ENCODE measurements at places on chromosomes 12 and 14. TPM values are rescaled to one million over a fixed set of nuclear protein-coding genes. Genes with fewer than 3 reads are reported as not detected.

The C12orf54 gene
- total RNA-seq, result not detected

The SERPINA12 gene
- total RNA-seq, result not detected

The DENR gene
- total RNA-seq, result 66.5 TPM

The C3AR1 gene
- total RNA-seq, result not detected

The CMA1 gene
- total RNA-seq, result not detected

The OLR1 gene
- 0.09 TPM for total RNA-seq

The CDCA3 gene
- total RNA-seq, result 49.1 TPM

The TIMM9 gene
- 51.1 TPM for total RNA-seq

- H3K4me3 ChIP-seq, result no peak overlapping the region
- H3K36me3 ChIP-seq, result no peaks in the 10 kb centered on the region
- H3K27me3 ChIP-seq, result no peaks in the 10 kb centered on the region
- no peak overlapping the region for H3K27ac ChIP-seq
Observed at GRCh38 chr14:53622447-53622846, 334.2 kb downstream of the BMP4 start.

DNA sequence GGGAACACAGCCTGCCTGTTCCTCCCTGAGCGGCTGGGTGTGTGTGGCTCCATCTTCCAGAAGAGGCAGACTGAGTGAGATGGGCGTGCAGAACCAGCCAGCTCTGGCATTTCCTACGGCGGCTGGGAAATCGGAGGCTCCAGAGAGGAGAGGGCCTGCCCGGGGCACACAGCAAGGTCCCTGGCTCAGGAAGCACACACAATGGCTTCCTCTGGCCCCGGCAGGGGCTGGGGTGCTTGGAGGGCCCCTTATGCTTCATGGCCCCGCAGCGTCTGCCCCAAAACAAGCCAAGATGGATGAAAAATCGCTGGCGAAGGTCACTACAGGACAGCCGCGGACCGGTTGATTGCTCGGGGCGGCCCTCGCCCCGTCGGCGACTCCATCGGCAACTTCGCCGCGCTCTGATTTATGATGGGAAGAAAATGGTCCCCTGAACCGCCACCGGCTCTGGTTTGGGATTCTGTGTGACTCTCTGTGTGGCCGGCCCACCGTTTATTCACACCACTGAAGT lies 191.5 kb upstream of the C14orf180 start:
- H3K27ac ChIP-seq, result no peak overlapping the region
- H3K27me3 ChIP-seq, result no peaks in the 10 kb centered on the region
- H3K36me3 ChIP-seq, result no peaks in the 10 kb centered on the region
- DNase-seq, result no peak

- H3K36me3 ChIP-seq, result no peaks in the 10 kb centered on the region
- H3K27me3 ChIP-seq, result peaks cover 7% of the 10 kb centered on the region
- no peak for DNase-seq
- H3K27ac ChIP-seq, result no peak overlapping the region
Observed at GRCh38 chr14:21299562-21300130, 19.8 kb downstream of the RPGRIP1 start.

- H3K27ac ChIP-seq, result no peak overlapping the region
- no peaks in the 10 kb centered on the region for H3K27me3 ChIP-seq
- H3K4me3 ChIP-seq, result no peak overlapping the region
- no peaks in the 10 kb centered on the region for H3K36me3 ChIP-seq
Observed at GRCh38 chr12:74415633-74416032, 122.0 kb upstream of the ATXN7L3B start.

DNA sequence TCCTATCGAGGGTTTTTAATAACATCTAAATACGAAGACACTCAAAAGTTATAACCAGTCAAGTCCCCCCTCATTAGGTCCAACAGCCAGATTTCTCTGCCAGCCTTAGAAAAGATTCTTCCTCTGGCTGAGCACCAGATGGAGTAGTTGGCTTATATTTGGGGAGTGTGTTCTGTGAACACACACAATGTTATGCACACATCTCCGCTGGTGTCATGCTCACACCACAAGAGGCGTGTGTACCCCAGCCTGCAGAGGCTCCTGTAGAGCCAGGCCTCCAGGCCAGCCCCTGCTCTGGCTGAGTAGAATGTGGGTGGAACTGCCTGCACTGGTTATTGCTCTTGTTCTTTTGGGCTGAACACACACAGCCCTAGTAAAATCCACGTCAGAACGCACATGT lies 64.0 kb downstream of the PIWIL1 start:
- no peak for DNase-seq
- H3K4me1 ChIP-seq, result peaks cover 7% of the 10 kb centered on the region
- H3K36me3 ChIP-seq, result no peaks in the 10 kb centered on the region
- no peak overlapping the region for H3K4me3 ChIP-seq
- no peak overlapping the region for H3K27ac ChIP-seq

GRCh38 chr12:3201339-3202051 lies 124.3 kb downstream of the TSPAN9 start:
- H3K27me3 ChIP-seq, result peaks cover 36% of the 10 kb centered on the region
- H3K36me3 ChIP-seq, result 0 out of 2 replicates have a peak, but pooled peaks cover 3% of the 10 kb centered on the region
- H3K27ac ChIP-seq, result no peak overlapping the region
- H3K4me3 ChIP-seq, result peak overlapping the region; percentile 64
- peaks cover 43% of the 10 kb centered on the region for H3K4me1 ChIP-seq

DNA sequence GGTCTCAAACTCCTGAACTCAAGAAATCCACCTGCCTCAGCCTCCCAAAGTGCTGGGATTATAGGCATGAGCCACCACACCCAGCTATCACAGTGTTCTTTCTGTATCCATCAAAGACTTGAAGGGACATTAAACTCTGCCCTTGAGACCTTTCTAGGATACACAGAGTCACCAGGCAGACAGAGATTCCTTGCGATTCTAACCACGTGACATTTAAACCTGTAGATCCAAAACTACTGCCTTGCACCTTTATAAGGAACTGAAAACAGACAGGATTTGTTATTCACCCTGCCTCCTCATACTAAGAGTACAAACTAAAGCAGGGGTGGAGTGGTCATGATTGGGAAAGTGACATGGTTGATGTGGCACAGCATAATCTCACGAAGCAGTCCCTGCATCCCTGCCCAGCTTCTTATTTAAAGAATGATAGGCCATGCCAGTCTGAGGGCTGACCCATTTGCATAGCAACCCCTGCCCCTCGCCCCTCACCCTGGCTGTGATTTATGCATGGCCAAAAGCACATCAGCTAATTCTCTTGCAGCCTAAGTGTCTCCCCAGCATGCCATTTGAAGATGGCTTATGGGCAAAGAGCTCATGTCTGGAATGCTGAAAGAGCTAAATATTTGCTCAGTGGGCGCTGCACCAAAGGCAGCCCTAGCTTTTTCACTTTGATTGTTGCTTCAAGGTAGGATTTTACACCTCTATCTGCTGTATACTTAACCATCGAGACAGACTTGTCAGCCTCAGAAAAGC lies 43.2 kb upstream of the MYBPC1 start:
- DNase-seq, result no peak
- H3K27me3 ChIP-seq, result no peaks in the 10 kb centered on the region
- peaks cover 14% of the 10 kb centered on the region for H3K4me1 ChIP-seq
- H3K36me3 ChIP-seq, result peaks cover 26% of the 10 kb centered on the region
- H3K27ac ChIP-seq, result no peak overlapping the region

DNA sequence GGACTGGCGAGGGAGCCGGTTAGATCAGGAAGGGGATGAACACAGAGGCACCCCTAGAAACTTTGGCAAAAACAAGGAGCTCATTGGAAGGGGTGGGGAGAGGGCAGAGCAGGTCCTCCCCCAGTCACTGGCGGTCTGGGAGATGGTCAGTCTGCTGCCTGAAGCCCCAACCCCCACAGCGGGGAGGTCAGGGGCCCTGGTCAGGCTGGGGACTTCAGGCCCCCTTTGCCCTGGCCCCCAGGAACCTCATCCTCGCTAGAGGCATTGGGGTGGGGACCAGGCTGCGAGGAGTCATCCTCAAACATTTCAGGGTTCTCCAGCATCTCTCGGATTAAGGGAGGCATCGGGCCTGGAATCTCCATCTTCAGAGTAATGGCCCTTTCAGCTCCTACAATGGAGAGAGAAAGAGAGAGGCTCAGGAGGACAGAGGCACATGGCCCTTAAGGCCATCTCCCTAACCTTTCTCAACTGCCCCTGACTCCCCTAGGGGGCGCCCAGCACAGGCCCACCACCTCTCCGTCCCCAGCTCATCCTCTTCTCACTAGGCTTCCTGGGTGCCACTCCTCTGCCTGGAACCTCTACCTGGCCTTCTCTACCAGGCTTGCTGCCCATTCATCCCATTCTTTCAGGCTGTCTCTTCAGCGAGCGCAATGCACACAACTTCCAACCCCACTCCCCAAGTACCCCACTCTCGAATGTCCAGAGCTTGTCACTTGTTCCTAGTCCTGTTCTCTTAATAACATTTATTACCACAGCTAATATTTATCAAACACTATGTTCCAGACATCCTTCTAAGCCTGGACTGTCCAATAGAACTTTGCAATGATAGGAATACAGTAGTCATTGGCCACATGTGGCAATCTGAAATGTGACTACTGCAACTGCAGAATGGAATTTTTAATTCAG lies 4.7 kb upstream of the ITGB7 start:
- no peak overlapping the region for H3K27ac ChIP-seq
- no peak overlapping the region for H3K4me3 ChIP-seq
- H3K27me3 ChIP-seq, result peaks cover 4% of the 10 kb centered on the region

DNA sequence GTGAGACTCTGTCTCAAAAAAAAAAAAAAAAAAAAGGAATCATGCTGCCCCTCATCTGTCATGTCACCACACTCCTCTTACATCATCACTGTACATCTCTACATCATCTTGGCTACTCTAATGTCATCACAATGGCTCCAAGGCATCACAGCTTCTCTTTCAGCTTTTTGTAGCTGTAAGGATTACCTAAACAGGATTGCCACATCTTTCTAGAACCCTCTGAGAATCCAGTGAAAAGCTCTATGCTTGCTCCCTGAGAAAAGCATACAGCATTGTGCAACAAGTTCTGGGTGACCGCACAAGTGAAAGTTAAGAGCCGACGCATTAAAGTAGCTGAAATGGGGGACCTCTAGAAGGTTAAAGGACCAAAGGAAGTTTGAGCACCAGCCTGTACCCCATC lies 272.5 kb downstream of the C12orf50 start:
- no peak for DNase-seq
- no peaks in the 10 kb centered on the region for H3K4me1 ChIP-seq
- no peak overlapping the region for H3K4me3 ChIP-seq

DNA sequence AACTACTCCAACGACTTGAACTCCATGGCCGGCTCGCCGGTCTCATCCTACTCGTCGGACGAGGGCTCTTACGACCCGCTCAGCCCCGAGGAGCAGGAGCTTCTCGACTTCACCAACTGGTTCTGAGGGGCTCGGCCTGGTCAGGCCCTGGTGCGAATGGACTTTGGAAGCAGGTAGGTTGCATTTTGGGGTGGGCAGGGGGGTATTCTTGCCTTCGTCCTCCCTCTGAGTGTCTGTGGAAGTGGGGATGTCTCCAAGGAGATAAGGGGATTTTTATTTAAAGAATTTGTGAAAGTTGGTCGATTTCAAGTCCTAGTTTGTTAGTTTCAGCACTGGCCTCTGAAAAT lies 1.3 kb downstream of the ASCL1 start:
- no peak for DNase-seq
- peaks cover 64% of the 10 kb centered on the region for H3K4me1 ChIP-seq
- peaks cover 5% of the 10 kb centered on the region for H3K36me3 ChIP-seq
- peak overlapping the region; percentile 45 for H3K4me3 ChIP-seq
- peaks cover 99% of the 10 kb centered on the region for H3K27me3 ChIP-seq

DNA sequence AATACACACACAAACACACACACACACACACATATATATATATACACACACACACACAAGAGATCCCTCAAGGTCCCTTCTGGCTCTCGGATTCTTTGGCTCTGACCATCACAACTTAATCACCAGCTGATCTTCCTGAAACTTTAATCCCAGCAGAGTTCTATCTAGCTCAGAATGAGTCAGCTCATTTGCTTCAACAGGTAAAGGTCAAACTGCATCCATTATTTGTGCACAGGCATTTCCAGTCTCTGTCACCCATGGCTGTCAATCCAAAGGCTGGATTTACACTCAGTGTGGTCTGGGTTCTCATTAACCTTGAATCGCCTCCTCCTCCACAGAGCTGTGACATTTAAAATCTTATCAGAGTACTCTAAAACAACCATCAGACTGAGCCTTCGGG lies 113.3 kb upstream of the TMPO start:
- H3K36me3 ChIP-seq, result peaks cover 1% of the 10 kb centered on the region
- H3K27ac ChIP-seq, result no peak overlapping the region
- H3K4me1 ChIP-seq, result peaks cover 60% of the 10 kb centered on the region
- no peaks in the 10 kb centered on the region for H3K27me3 ChIP-seq
- DNase-seq, result no peak

Data from WTC11 (cell line).